ENCODE measurements at places on chromosomes 16 and 17.

DNA sequence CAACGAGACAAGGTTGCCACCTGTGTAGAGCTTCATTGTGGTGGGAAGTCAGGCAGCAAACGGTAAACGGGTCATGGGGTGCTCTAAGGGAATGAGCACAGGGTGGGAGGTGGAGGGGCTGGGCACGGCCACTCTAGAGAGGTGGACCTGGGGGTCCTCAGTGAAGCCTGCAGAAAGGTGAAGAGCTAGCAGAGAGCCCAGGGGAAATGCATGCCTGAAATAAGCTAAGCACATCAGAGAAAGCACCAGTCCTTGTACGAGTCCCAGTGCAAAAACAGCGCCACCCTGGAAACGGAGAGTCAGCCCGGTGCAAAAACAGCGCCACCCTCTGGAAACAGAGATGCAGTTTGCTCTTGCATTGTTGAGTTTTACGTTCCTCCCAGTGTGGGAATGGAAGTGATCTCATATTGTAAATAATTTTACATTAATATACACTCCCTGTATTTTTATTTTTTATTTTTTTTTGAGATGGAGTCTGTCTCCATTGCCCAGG is 65.0 kb downstream of the TBC1D16 start:
- H3K4me3 ChIP-seq, result no peak overlapping the region
- DNase-seq, result no peak
- no peaks in the 10 kb centered on the region for H3K36me3 ChIP-seq
- H3K27me3 ChIP-seq, result no peaks in the 10 kb centered on the region
- H3K4me1 ChIP-seq, result no peaks in the 10 kb centered on the region

DNA sequence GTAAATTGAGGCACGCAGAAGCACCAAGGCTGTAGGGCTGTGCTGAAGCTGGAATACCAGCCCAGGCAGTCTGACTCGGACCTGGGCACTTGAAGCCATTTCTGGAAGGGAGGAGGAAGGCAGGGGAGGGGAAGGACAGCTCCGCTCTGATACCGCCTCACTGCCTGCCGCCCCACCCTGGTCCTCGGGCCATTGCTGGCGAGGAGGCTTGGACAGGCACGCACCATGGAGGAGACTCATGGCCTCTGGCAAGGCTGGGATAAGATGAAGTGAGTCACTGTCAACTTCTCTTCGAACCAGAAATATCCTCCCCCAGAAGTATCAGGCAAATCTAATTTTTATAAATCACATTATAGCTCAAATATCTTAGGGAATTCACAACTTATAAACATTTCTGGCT is 81.3 kb downstream of the SDK2 start:
- no peaks in the 10 kb centered on the region for H3K27me3 ChIP-seq
- H3K4me1 ChIP-seq, result no peaks in the 10 kb centered on the region
- no peak overlapping the region for H3K4me3 ChIP-seq
- H3K36me3 ChIP-seq, result no peaks in the 10 kb centered on the region
- DNase-seq, result no peak

GRCh38 chr17:4658478-4659305 is 17.2 kb upstream of the ALOX15 start:
- DNase-seq, result no peak
- H3K27ac ChIP-seq, result no peak overlapping the region
- H3K27me3 ChIP-seq, result peaks cover 29% of the 10 kb centered on the region
- no peak overlapping the region for H3K4me3 ChIP-seq

DNA sequence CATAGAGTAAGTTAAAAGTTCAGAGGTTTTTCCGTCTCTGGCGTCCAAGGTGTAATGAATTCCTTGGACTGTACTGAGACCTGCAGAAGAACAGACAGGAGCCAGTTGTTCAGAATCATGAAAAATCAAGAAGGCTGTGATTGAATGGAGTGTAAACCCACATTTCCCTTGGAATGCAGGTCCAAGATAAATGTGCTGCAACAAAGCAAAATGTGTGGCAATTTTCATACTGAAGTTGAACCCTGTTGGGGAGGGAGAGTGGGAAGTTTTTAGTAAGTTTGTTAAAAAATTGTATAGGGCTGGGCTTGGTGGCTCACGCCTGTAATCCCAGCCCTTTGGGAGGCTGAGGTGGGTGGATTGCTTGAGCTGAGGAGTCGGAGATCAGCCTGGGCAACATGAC is 21.4 kb downstream of the GGNBP2 start:
- DNase-seq, result no peak
- peaks cover 12% of the 10 kb centered on the region for H3K36me3 ChIP-seq
- H3K4me1 ChIP-seq, result no peaks in the 10 kb centered on the region
- no peak overlapping the region for H3K27ac ChIP-seq
- no peak overlapping the region for H3K4me3 ChIP-seq

- no peak overlapping the region for H3K27ac ChIP-seq
- no peaks in the 10 kb centered on the region for H3K36me3 ChIP-seq
Observed at GRCh38 chr17:29038085-29038795, 4.7 kb upstream of the PIPOX start.

GRCh38 chr16:56836410-56837230 is 28.4 kb upstream of the SLC12A3 start:
- no peaks in the 10 kb centered on the region for H3K27me3 ChIP-seq
- H3K36me3 ChIP-seq, result peaks cover 95% of the 10 kb centered on the region
- H3K27ac ChIP-seq, result no peak overlapping the region
- no peaks in the 10 kb centered on the region for H3K4me1 ChIP-seq
- no peak for DNase-seq

GRCh38 chr17:7323731-7324437 is 5.3 kb downstream of the NEURL4 start:
- H3K4me1 ChIP-seq, result peaks cover 12% of the 10 kb centered on the region
- no peak overlapping the region for H3K27ac ChIP-seq
- H3K36me3 ChIP-seq, result peaks cover 14% of the 10 kb centered on the region
- peak; percentile 78 for DNase-seq

- no peak for DNase-seq
- H3K4me3 ChIP-seq, result no peak overlapping the region
- H3K27ac ChIP-seq, result peak overlapping the region; percentile 26
Observed at GRCh38 chr17:15454346-15454745, 13.1 kb downstream of the CDRT4 start.

GRCh38 chr16:72922714-72923113 is 125.2 kb downstream of the ZFHX3 start:
- no peaks in the 10 kb centered on the region for H3K27me3 ChIP-seq
- no peaks in the 10 kb centered on the region for H3K36me3 ChIP-seq
- peaks cover 25% of the 10 kb centered on the region for H3K4me1 ChIP-seq
- H3K27ac ChIP-seq, result no peak overlapping the region
- H3K4me3 ChIP-seq, result no peak overlapping the region

DNA sequence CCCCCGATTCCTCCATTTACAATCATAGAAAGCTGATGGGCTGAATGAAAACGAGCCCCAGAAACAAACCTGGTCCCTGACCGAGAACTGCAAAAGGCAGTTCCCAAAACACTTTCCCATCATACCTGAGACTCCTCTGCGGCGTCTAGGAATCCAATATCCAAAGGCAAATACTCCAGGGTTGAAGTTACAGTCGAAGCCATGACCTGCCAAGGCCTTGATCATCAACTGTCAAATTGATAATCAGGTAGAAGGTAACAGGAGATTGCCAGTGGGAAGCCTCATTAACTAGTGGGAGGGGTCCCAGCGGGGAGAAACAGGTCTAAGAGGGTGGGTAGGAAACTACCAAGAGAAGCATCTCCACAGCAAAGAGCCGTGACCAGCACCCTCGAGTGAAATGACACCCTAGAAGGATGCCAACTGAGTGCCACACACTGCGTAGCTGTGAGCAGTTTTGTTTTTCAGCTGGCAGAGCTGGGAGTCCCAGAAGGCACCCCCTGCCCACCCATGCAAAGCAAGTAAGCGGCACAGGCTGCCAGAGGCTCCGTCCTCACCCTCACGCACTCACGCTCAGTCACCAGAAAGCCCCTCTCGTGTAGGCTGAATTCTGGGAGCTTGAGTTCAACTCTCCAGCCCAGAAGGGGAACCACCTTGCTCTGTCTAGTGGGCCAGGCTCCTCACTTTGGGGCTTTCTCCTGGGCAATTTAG is 146.1 kb downstream of the GAS7 start:
- H3K36me3 ChIP-seq, result no peaks in the 10 kb centered on the region
- no peaks in the 10 kb centered on the region for H3K27me3 ChIP-seq
- DNase-seq, result no peak
- H3K4me3 ChIP-seq, result no peak overlapping the region

DNA sequence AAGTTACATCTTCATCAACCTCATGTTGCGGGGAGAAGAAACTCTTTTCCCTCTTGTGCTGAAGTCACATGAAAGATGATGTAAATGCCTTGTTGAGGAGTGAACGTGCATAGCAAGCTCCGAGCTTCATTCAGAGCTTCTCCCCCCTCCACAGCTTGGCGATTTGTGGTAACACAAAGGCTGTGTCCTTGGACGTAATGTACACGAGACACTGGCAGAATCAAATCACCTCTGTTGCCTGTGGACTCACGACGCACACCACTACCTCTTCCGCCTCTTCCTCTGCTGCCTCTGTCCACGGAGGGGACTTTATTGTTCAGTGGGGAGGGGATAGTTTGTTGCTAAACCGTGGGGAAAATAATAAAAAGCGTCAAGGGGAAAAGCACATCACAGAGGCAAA is 54.9 kb upstream of the CHMP6 start:
- H3K4me3 ChIP-seq, result no peak overlapping the region
- no peak overlapping the region for H3K27ac ChIP-seq
- DNase-seq, result no peak
- H3K36me3 ChIP-seq, result peaks cover 38% of the 10 kb centered on the region
- H3K4me1 ChIP-seq, result no peaks in the 10 kb centered on the region

DNA sequence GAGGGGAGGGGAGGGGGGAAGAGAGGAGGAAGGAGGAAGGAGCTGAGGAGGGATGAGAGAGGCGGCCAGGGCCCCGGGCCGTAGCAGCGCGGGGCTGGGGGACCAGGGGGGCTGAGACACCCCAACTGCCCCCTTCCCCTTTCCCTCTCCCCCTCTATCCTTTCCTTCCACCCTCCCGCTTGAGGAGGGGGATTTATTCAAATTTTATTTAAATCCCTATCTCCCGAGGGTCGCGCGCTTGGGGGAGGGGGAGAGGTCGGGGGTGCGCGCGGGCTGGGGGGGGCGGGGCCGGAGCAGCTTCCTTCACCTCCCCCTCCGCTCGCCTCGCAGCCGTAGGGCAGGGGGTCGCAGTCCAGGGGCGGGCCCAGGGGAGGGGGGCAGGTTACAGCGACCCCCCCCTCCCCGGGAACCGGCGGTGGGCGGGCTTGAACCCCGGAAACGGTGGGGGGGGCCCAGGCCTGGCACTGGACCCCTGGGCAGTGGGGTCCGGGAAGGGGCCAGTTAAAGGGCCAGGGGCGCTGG is at the start of gene FBXL19:
Gene FBXL19, plus strand, starts transcription at position 19 of the 522 bp plus-strand sequence. CDS start 2,183 bp downstream, outside the sequence.
- H3K27me3 ChIP-seq, result no peaks in the 10 kb centered on the region
- H3K27ac ChIP-seq, result peak within 1 kb of the TSS; percentile 86
- peak within 1 kb of the TSS; percentile 81 for H3K4me3 ChIP-seq
- H3K36me3 ChIP-seq, result no peaks in the 10 kb centered on the region
- DNase-seq, result peak; percentile 77
- H3K4me1 ChIP-seq, result peaks cover 7% of the 10 kb centered on the region

GRCh38 chr17:70181866-70182265 is 12.5 kb downstream of the KCNJ2 start:
- peaks cover 4% of the 10 kb centered on the region for H3K36me3 ChIP-seq
- DNase-seq, result no peak
- H3K4me1 ChIP-seq, result peaks cover 52% of the 10 kb centered on the region
- H3K27ac ChIP-seq, result peak overlapping the region; percentile 56
- H3K4me3 ChIP-seq, result peak overlapping the region; percentile 45
- H3K27me3 ChIP-seq, result no peaks in the 10 kb centered on the region

DNA sequence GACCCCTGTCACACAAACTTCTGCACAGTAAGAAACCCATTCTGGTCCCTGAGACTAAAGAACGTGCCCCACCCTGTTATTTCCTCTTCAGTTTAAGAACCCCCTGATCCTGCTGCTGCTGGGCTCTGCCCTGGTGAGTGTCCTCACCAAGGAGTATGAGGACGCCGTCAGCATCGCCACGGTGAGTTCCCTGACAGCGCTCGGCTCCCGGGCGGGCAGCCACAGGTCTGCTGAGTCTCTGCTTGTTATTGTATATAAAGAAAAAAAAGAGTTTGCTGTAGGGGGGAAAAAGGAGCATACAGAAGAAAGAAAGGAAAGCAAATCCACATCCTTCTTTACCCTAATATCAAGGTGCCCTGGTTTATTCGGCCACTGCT is 40.0 kb downstream of the ATP2C2 start:
- no peak overlapping the region for H3K4me3 ChIP-seq
- H3K4me1 ChIP-seq, result no peaks in the 10 kb centered on the region
- DNase-seq, result no peak
- no peak overlapping the region for H3K27ac ChIP-seq
- no peaks in the 10 kb centered on the region for H3K27me3 ChIP-seq
- H3K36me3 ChIP-seq, result no peaks in the 10 kb centered on the region

DNA sequence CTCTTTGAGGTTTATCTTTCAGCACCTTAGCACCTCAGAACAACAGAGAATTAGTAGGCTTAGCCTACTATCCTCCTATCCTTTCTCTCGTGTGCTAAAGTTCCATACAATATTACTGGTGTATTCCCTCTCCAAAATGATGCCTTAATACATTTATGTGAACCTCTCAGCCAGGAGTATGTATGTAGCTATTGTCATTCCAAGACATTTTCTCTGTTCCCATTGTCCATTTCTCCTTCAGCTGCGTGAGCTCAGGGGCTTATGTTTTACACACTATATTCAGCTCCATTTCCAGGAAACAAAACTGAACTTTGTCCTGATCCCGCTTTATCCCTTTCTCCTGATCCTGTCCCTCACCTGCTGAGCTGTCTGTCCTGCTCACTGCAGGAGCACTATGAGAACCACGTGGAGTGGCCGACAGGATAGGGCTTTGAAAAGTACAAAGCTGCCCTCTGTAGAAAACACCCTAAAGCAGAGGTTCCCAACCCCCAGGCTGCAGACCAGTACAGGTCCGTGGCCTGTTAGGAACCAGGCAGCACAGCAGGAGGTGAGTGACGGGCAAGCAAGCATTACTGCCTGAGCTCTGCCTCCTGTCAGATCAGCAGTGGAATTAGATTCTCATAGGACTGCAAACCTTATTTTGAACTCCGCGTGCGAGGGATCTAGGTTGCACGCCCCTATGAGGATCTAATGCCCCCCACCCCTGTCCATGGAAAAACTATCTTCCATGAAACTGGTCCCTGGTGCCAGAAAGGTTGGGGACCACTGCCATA is 55.7 kb downstream of the CENPV start:
- H3K27ac ChIP-seq, result no peak overlapping the region
- no peaks in the 10 kb centered on the region for H3K27me3 ChIP-seq
- H3K4me1 ChIP-seq, result no peaks in the 10 kb centered on the region
- no peak for DNase-seq
- no peak overlapping the region for H3K4me3 ChIP-seq
- H3K36me3 ChIP-seq, result peaks cover 2% of the 10 kb centered on the region

GRCh38 chr17:55926276-55926990 is 175.6 kb downstream of the PCTP start:
- peaks cover under 1% of the 10 kb centered on the region for H3K27me3 ChIP-seq
- DNase-seq, result no peak
- no peak overlapping the region for H3K4me3 ChIP-seq
- no peaks in the 10 kb centered on the region for H3K4me1 ChIP-seq
- H3K27ac ChIP-seq, result no peak overlapping the region

GRCh38 chr16:50991006-50991405 is 160.1 kb downstream of the SALL1 start:
- H3K4me1 ChIP-seq, result no peaks in the 10 kb centered on the region
- no peak for DNase-seq
- H3K27me3 ChIP-seq, result peaks cover 2% of the 10 kb centered on the region
- H3K27ac ChIP-seq, result no peak overlapping the region
- H3K4me3 ChIP-seq, result no peak overlapping the region
- no peaks in the 10 kb centered on the region for H3K36me3 ChIP-seq
